ENCODE measurements at places on chromosomes 1 and 21.

GRCh38 chr1:14822493-14822892, 224.0 kb downstream of the KAZN start:
- DNase-seq: no peak

DNA sequence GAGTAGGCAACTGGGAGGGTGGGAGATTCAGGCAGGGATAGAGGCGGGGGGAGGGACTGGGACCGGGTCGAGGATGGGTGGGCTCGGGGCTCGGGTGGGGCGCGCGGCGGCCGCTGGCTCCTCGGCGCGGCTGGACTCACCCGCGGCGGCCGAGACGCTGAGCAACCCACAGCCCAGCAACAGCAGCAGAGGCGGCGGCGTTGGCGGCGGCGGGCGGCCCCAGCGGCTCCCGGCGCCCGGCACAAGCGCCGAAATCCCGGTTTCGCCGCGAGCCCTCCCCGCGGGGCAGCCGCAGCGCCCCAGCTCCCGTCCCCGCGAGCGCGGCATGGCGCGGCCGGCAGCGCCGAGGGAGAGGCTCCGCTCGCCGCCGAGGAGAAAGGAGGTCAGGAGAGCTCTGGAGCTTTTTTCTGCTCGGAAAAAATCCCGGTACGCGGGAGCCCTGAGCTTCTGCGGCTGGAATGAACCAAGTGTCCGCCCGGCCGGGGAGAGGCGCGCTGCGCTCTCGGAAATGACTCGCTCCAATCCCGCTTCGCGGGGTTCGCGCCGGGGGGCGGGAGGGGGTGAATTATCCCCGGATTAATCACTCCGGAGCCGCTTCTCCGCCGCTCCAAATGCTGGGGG, at the start of gene CSMD2:
Gene CSMD2 (minus strand): TSS at position 460 of the 621 bp plus-strand sequence. CDS start 133 bp downstream, at position 327.
- DNase-seq: no peak

GRCh38 chr1:219574484-219575087, 38.3 kb downstream of the ZC3H11B start:
- DNase-seq: no peak

- no peak for DNase-seq
Observed at GRCh38 chr1:161398900-161399256, 31.2 kb upstream of the CFAP126 start.

- no peak for DNase-seq
Observed at GRCh38 chr1:153677718-153678518, 570 bp upstream of the NPR1 start.

- DNase-seq: no peak
Observed at GRCh38 chr1:31216016-31216415, 23.7 kb downstream of the NKAIN1 start.

GRCh38 chr1:75615613-75616435, 4.9 kb upstream of the SLC44A5 start:
- DNase-seq: no peak

GRCh38 chr1:1210726-1211540, 3.0 kb downstream of the TNFRSF4 start:
- no peak for DNase-seq

DNA sequence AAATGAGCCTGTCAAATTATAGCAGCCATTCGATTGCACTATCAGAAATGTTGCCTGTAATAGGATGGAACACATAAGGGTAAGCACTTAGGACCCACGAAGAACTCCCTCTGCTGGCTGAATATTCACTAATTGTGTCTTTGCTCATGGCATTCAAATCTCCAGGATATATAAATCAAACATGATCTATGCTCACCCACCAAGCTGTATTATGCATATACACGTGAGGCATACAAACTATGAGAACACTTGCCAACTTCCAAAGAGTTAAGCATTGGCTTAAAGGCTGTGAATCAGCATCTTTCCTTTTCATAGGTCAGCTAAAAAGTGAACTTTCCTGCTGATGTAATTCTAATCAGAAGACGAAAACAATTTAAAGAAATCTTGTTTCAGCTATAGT, 34.5 kb downstream of the TMPRSS15 start:
- no peak for DNase-seq

- no peak for DNase-seq
Observed at GRCh38 chr1:2314273-2314802, 77.0 kb downstream of the MORN1 start.

DNA sequence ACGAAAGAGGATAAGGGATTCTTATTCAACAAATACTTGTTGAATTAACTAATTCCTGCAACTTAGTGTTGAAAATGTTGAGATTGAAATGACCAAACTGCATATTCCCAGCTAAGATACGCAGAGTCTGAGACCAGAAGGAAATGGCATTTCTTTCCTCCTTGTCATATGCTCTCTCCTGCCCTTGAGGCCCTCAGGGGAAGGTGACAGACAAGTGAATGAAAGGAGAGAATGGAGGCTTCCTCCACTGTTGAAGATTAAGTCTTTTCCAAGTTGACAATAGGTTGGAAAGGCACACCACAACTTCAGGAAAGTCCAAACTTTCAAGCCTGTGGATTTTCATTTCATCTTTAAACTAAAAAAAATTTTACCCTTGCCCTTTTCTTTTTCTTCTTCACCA, 3.1 kb upstream of the ZNF697 start:
- DNase-seq: no peak

DNA sequence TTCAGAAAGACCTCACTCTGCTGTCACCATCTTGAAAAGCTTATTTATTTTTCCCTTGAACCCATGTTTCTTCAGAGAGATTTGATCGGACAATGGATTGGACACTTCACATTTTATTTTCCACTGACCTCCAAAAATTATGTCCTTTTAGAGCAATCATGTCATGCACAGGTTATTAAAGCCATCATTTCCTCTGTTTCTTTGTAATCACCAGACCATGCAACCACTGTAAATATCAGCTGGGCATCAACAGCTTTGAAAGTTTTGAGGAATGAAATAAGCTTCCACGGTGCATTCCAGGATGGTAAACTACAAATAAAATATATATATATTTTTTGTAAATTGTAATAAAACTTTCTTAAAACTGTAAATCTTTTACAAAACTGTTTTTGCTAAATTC, 144.1 kb upstream of the ADAMTS5 start:
- no peak for DNase-seq

- no peak for DNase-seq
Observed at GRCh38 chr1:82153272-82153629, 352.5 kb downstream of the ADGRL2 start.

- DNase-seq: no peak
Observed at GRCh38 chr1:234771642-234772344, 161.8 kb upstream of the IRF2BP2 start.

- DNase-seq: no peak
Observed at GRCh38 chr1:235343726-235344125, 15.4 kb downstream of the GGPS1 start.

DNA sequence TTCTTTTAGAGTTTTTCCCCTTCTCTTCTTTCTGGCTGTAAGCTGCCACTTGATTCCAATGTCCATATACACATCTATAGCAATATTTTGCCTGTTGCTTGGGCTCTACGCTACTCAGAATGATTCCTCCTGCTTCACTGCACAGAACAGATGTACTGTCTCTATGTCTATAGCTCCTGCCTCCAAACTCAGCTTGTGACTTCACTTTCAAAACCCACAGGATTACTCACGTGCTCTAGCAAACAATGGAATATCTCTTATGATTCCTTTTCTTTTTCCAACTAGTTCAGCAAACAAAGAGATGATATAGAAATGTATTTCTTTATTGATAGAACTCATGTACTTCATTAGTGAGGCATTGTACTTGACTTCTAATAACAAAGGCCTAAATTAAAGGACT, 80.5 kb upstream of the SOX13 start:
- DNase-seq: no peak

Data from stimulated activated CD8-positive, alpha-beta memory T cell treated with anti-CD3 and anti-CD28 coated beads, Interleukin-2, amount 100 ng/mL, for 1 hour (primary cell).